Glomerular endothelial cell (primary cell): ENCODE measurements at places on chromosomes 3 and 15. TPM values are rescaled to one million over a fixed set of nuclear protein-coding genes. Genes with fewer than 3 reads are reported as not detected.

MST1R gene
- total RNA-seq: 0.10 and 0.18 TPM in 2 replicates

EFHB gene
- total RNA-seq: not detected in 2 replicates

TTLL13 gene
- not detected in 2 replicates for total RNA-seq

ADAMTS9 gene
- total RNA-seq: 72.1 and 96.2 TPM in 2 replicates

RNU6-1 gene
- not detected in 2 replicates for total RNA-seq

GOLGA8G gene
- not detected in 2 replicates for total RNA-seq

GP5 gene
- 0.29 TPM in 1 of 2 replicates, not detected in the other for total RNA-seq

GATA2 gene
- total RNA-seq: 28.2 and 46.6 TPM in 2 replicates

RUBCN gene
- total RNA-seq: 34.9 and 53.6 TPM in 2 replicates

PLSCR5 gene
- not detected in 2 replicates for total RNA-seq
